Kidney glomerular epithelial cell (primary cell): ENCODE measurements at places on chromosomes 16 and 17.
A peak's percentile ranks its signal among the peaks of the same experiment; 100 is the strongest.

- DNase-seq = no peak
Measured at GRCh38 chr17:39800540-39800939, 62.8 kb downstream of the GRB7 start.

GRCh38 chr16:3122926-3123570 lies 10.7 kb downstream of the ZNF205 start:
- no peak for DNase-seq

DNA sequence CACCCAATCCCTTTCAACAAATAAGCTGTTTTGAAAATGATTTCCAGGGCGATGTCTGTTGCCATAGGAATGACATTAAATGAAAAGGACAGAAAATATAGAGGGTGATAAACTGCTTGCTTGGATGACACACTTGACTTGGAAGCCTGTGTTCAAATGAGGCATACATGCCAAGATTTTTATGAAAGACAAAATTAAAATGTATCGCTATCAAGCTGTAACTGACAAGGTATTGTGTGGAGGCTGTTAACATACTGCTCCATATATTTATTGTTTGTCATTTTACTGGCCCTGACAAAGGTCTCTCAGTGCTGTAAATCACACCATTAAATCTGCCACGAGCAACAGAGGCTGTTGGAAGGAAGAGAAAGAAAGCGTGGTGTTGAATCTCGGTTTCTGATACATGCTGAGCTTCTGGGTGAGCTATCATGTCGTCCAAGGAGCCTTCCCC lies 456.2 kb upstream of the SALL1 start:
- DNase-seq = no peak

GRCh38 chr17:75901727-75902126 lies 3.0 kb downstream of the MRPL38 start:
- no peak for DNase-seq

GRCh38 chr16:74019612-74020011 lies 277.0 kb upstream of the PSMD7 start:
- DNase-seq = no peak

GRCh38 chr17:55238931-55239297 lies 25.8 kb upstream of the HLF start:
- peak; percentile 61 for DNase-seq

DNA sequence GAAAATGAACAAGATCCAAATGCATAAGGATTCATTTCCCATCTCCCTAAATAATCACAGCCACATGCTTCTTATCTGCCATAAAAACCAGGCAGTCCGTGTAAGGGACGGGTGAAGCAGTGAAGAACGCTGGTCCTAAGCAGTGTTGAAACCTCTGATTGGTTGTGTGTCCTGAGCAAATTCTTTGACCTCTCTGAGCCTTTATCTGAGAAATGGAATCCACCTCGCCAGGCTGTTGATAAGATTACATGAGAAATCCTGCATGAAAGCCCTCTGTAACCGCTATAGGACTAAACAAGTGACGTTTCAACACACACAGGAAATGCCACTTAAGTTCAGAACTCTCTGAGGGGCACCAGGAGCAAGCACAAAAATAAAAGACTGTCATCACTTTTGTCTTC lies 26.8 kb downstream of the GAS7 start:
- DNase-seq = no peak

DNA sequence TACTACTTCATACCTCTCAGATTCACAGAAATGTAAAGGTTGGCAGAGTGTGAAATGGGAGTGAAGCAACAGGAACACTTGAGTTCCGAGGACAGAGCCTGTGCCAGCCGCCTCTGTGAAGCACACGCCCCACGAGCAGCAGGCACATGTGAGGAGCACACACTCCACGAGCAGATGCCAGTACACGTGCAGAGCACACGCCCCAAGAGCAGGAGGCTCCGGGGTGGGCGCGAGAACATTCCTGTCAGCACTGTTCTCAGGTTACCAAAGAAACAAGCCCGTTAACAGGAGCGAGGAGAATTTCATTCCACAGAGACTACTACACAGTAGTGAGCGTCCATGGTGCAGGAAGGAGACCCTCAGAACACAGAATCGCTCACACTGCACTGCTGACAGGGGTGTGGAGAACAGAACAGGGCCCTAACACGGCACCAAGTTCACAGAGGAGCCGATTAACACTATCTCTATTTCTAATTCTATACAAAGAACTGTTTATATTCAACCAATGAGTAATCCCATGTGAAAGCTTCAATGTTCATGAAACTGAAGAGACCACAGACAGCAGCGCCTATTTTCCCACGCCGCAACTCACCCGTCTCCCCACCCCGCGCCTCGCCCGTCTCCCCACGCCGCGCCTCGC lies 40.1 kb downstream of the KLHDC4 start:
- DNase-seq = no peak

- no peak for DNase-seq
Measured at GRCh38 chr17:50966163-50966666, 100.1 kb upstream of the TOB1 start.

GRCh38 chr17:2689411-2690164 lies 22.0 kb downstream of the CLUH start:
- no peak for DNase-seq

GRCh38 chr17:40065769-40066510 lies 3.2 kb downstream of the THRA start:
- DNase-seq = no peak

DNA sequence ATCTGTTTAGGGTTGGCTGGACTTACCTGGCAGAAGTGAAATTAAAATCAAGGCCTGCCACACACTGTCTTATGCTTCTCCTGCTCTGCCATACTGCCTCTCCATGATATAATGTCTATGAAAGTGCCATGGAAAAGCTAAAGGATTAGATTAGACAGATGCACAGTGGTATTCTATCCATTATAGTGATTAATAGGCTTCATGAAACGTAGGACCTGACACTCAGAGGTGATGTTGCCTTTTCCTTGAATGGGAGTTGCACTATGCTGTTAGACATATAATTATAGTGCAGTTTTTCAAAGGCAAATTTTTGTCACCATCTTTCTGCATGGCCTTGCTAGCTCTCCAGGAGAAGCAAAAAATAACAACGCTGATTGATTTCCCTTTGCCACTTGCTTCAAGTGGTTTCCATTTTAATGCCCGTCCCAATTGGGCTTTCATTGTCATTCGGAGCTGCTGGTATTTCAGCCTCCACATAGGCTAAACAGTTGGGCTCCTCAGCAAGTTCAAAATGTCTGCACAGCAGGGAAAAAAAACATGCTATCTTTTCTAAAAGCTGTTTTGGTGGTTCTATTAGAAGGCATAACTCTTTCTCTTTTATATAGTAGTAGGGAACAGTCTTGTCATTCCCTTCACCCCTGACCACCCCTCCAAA lies 502.8 kb upstream of the GOT2 start:
- no peak for DNase-seq

DNA sequence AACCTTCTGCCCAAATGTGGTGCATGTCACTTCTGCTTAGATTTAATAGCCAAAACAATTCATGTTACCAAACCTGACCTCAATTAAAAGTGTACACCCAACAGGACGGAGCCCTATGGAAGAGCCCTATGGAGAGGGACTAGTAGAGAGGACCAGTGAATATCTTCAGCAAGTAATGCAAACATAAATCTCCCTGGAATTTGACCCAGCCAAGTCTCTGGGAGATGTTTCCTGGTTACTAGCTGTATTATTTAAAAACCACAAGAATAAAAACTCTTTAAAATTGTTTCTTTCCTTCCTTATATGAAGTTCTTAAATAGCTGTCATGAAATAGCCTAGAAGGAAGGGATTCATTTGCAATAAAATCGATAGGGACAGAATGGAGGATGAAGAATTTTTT lies 255.8 kb downstream of the CDH11 start:
- no peak for DNase-seq

- no peak for DNase-seq
Measured at GRCh38 chr17:2978991-2979390, 84.4 kb downstream of the OR1D5 start.

DNA sequence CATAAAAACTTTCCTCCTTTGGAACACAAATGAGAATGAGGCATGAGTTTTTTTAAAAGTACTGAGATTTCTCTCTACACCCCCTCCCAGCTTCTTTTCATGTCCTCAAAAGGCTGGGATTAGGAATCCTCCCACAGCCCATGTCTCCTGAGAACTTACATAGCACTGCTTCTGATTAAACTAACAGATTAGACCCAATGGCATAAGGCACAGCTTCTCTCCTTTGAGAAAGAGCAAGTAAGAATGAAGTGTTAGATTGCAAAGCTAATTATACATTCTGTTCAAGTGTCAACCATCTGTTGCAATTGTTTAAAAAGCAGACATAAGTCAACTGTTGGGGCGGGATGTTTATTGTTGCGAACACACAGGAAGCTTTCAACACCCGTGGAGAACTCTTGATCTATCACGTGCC lies 715.1 kb downstream of the CDH11 start:
- no peak for DNase-seq

DNA sequence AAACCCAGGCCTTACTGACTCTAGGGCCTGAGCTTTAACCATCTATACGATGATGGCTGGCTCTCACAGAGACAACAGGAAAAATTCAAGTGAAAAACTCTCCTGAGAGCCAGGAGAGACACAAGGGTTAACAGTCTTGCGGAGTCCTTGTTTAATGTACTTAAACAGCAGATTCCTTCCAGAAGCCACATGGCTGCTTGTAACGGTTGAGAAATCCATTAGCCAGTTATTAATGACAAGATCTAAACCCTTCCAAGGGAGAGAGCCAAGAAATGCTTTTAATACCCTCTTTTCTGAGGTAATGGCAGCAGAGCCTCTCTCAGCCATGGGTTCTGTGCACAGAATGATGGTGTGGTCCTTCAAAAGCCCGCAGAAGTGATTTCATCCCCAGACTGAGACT lies 5.2 kb upstream of the ALDOA start:
- DNase-seq = no peak

DNA sequence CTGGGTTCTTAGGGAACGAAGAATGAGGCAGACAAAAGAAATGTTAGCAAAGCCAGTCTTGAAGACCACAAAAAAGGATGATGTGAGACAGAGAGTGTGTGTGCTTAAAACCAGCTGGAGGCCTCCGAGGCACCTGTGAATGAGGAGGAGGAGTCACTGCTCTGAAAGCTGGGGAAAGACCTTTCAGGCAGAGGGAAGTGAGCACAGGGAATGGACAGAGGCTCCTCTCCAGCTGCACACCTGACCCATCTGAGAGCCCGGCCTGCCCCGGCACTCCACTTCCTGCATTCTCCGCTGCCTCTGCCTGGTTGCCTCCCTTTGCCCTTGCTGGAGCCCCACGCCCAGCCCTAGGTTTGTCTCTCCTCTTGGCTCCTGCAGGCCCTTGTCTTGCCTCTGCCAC lies 55.2 kb upstream of the SREBF1 start:
- DNase-seq = no peak

- peak; percentile 80 for DNase-seq
Measured at GRCh38 chr16:29700253-29700987, 21.4 kb downstream of the QPRT start.

GRCh38 chr17:53106886-53107285 lies 715.8 kb upstream of the KIF2B start:
- DNase-seq = no peak
